BJ (cell line): ENCODE measurements at places on chromosomes 12 and 14. TPM values are rescaled to one million over a fixed set of nuclear protein-coding genes. Genes with fewer than 3 reads are reported as not detected.

DNA sequence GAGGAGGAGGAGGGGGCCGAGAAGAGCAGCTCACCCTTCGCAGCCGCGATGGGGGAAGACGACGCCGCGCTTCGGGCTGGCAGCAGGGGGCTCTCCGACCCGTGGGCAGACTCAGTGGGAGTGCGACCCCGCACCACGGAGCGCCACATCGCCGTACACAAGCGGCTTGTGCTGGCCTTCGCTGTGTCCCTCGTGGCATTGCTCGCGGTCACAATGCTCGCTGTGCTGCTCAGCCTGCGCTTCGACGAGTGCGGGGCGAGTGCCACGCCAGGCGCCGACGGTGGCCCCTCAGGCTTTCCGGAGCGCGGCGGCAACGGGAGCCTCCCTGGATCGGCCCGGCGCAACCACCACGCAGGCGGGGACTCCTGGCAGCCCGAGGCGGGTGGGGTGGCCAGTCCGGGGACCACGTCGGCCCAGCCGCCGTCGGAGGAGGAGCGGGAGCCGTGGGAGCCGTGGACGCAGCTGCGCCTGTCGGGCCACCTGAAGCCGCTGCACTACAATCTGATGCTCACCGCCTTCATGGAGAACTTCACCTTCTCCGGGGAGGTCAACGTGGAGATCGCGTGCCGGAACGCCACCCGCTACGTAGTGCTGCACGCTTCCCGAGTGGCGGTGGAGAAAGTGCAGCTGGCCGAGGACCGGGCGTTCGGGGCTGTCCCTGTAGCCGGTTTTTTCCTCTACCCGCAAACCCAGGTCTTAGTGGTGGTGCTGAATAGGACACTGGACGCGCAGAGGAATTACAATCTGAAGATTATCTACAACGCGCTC lies 745 bp downstream of the TRHDE start:
- no peak for DNase-seq

The SLC4A8 gene
- polyA plus RNA-seq: 4.9 and 7.3 TPM in 2 replicates

- DNase-seq: no peak
These were observed 2.9 kb downstream of the SLC6A12 start for GRCh38 chr12:211142-211465.

The TMPRSS12 gene
- polyA plus RNA-seq: not detected in 2 replicates

The OSGEP gene
- 21.2 and 28.9 TPM in 2 replicates for polyA plus RNA-seq

GRCh38 chr14:89607453-89607852 lies 190.4 kb upstream of the FOXN3 start:
- no peak for DNase-seq

DNA sequence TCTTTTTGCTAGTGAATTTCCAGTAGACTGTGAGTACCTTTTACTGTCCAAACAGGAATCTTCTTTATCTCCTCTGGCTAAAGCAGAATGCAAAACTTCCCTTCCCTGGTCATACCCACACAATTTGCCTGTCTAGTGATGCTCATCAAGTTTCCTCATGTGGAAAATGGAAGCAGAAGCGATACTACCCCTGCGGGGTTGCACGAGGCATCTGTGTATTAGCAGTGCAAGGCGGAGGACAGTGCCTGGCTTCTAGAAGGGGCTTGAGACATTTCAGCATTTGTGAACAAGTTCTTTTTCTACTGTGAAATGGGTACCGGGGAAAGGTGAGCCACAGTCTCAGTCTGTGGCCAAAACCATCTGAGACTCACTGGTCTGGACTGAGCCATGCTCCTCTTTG lies 340.9 kb downstream of the AACS start:
- no peak for DNase-seq

The ABCC9 gene
- 5.9 and 9.4 TPM in 2 replicates for polyA plus RNA-seq

The ANO2 gene
- polyA plus RNA-seq: 0.05 and 0.10 TPM in 2 replicates

The TMEM119 gene
- 57.2 and 80.6 TPM in 2 replicates for polyA plus RNA-seq

DNA sequence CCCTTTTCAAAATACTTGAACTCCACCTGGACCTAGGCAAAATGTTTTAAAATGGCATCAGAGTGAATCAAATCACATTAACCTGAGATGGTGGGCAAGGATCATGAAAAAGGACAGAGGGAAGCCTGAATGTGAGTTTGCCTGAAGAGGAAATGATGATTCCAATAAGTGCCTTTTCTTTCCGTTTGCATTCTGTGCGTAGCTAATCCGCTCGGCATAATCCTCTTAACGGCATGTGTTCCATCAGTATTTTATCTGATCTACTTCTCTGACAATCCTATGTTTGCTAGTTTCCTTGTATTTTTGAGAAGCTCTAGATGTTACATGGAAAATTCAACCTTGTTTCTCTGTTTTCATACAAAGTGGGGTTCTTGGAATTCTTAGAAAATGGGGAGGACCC lies 354.6 kb downstream of the NRXN3 start:
- DNase-seq: no peak

GRCh38 chr12:109630815-109631214 lies 57.2 kb downstream of the MVK start:
- no peak for DNase-seq

The LRRK2 gene
- polyA plus RNA-seq: 1.5 and 2.9 TPM in 2 replicates

- DNase-seq: no peak
These were observed 136.2 kb downstream of the STXBP6 start for GRCh38 chr14:24913746-24914145.

DNA sequence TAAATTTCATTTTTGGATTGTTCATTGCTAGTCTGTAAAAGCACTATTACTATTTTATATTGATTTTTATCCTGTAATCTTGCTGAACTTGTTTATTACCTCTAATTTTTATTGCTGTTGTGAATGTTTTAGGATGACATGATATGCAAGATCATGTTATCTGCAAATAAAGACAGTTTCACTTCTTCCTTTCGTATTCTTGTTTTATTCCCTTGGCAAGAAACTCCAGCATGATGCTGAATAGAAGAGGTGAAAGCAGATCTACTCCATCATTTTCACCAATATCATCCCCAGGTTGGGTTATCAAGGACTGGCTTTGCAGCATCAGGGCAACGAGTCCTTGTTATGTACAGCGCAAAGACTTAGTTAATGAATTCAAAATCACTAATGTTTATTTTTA lies 2.7 kb upstream of the CLECL1 start:
- DNase-seq: no peak

DNA sequence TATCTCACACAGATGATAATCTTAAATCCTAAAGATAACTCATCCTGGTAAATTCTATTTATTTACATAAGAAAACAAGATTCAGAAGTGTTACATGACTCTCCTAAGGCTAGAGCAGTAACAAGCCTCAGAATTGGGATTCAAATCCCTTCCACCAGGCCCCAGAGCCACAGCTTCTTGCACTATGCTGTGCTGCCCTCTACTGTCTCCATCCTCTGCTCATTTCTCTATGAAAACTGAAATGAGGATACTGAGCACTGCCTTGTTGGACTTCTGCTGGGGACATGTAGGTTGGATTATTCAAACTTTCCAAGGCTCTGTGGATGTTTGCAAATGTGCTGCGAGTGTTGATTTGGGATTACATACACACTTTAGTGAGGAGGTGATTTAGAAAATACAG lies 23.5 kb upstream of the C12orf50 start:
- no peak for DNase-seq

- DNase-seq: no peak
These were observed 35.9 kb downstream of the TESC start for GRCh38 chr12:117063162-117063911.
